Stimulated activated CD4-positive, alpha-beta T cell treated with anti-CD3 and anti-CD28 coated beads, Interleukin-2, amount 100 ng/mL, for 24 hours (primary cell): ENCODE measurements at places on chromosomes 12 and 14.

DNA sequence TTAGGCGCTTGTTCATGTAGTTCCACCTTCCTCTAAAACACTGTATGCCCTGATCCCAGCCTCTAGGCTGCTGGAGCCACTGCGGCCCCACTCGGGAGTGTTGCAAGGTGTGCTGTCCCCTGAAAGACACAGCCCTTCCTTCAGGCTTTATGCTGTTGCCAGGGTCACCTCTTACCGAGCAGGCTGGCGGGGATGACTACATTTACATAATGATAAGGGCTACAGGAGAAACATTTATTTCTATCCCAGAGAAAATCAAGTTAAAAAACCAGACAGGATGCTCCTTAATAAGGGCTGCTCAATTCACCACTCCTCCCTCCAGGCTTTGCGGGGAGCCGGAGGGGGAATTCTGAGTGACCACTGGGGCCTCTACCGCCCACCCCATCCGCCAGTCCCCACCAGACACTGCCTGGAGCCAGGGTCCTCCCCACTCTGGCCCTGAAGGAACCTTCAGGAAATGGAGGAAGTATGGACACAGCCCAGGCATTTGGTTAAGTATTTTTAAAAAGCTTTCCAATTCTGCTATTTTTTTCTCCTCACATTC lies 200.6 kb downstream of the TTC7B start:
- DNase-seq, result no peak

DNA sequence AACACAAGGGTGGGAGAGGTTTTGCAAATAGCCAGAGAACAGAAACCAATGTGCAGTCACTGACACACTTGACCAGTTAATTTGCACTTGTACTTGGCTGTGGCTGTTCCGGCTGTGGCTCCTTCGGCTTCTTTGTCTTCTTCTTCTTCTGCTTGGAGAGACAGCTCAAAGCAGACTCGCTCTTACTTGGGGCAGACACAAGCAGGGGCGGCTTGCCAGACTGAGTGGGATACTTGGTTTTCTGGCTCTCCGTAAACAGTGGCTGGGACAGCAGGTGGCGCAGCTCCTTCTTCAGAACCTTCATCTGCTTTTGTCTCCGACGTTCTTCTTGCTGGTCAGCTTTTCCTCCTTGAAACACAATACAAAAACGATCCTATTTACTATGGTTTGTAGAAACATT lies 25.0 kb downstream of the OTUB2 start:
- DNase-seq, result no peak

DNA sequence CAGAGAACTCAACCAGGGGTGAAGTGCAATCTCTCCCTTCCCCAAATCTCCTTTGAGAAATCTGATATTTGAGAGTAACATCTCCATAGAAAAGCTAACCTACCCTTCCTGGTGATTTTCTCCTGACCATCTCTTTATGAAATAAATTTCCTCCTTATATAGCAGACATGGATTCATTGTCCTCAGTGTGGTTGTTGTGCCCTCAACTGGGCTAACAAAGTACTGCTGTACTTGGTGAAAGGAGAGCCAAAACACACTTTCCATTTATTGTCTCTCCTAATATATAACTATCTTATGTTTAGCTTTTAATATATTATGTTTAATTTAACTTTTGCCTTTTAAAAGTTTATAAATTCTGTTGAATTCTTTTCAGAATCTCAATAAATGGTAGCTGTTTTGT lies 65.1 kb upstream of the SLCO1B1 start:
- DNase-seq, result no peak

- no peak for DNase-seq
Observed at GRCh38 chr12:132373901-132374611, 44.7 kb upstream of the GALNT9 start.

GRCh38 chr12:122934722-122935121 lies 31.5 kb downstream of the ABCB9 start:
- no peak for DNase-seq

DNA sequence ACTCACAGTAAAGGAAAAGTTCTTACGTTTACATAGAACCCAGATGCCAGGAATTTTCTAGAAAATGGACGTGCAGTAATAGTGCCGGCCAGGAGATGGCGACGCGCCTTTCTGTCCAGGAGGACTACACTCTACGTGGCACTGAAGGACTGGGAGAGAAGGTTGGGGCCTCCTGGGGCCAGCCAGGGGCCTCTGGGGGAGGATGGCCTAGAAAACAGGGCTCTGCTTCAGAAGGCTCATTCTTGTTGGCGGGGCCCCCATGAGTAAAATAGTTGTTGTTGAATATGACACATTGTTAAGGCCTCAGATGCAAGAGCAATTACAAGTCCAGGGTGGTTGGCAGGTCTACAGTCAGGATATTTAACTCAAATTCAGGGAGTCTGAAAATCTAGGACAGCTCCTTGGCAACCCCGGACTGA lies 120.1 kb upstream of the MAX start:
- DNase-seq, result peak; percentile 66

DNA sequence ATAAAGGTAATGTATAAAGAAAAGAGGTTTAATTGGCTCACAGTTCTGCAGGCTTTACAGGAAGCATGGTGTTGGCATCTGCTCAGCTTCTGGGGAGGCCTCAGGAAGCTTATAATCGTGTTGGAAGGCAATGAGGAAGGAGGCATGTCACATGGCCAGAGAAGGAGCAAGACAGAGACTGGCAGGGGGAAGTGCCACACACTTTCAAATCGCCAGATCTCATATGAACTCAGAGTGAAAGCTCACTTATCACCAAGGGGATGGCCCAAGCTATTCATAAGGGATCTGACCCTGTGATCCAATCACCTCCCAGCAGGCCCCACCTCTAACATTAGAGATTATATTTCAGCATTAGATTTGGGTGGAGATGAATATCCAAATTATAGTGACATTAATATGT lies 26.3 kb downstream of the LDHB start:
- DNase-seq, result no peak

DNA sequence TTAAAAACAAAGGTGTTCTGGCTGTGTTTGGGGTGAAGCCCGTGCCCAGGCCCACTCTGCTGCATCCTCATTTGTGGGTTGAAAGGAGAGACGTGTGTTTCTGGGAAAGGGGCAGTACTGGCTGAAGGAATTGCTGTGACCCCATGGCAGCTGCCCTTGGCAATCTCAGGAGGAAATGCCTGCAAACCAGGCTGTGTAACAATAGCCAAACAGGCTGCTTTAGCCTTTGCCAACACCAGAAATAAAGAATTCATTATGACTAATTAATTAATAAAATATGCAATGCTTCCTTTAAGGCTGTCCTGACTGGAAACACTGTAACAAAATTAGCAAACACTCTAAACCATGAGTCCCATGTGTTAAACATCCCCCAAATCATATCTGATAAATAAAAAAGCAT lies 53.0 kb upstream of the KRR1 start:
- DNase-seq, result no peak

- DNase-seq, result no peak
Observed at GRCh38 chr14:30108975-30109700, 181.5 kb upstream of the PRKD1 start.

DNA sequence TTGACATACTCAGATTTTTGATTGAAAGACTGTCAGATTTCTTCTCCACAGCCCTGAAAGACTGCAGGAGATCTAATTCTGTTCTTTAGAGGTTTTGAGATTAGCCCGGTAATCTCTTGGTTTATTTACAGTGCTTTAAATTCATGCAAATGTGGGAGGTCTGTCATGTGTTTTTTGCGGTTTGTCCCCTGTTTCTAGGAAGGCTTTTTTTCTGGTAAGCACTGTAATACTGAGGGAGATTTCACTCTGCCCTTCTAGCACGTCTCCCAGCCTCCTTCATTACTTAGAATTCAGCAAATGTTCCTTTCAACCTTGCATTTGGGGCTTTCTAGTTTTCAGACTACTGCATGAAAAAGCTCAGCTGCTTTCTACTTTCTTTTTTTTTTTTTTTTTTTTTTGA lies 31.1 kb downstream of the GPHN start:
- DNase-seq, result no peak

DNA sequence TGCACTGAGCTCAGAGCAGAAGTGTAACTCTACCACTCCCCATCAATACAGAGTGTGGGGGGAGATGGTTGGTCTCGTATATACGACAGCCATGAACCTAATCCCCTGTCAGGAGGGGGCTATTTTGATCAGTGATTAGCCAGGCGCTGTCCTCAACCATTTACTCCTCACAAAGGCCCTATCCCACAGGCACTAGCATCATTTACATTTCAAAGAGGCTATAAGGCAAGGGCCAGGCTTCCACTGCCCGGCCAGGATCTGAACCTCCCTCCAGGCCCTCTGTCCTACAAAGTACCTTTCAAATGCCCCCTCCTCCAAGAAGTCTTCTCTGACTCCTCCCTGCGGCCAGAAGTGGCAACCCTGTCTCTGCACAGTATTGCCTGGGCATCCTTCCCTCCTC lies 74.7 kb downstream of the ITPK1 start:
- DNase-seq, result no peak

DNA sequence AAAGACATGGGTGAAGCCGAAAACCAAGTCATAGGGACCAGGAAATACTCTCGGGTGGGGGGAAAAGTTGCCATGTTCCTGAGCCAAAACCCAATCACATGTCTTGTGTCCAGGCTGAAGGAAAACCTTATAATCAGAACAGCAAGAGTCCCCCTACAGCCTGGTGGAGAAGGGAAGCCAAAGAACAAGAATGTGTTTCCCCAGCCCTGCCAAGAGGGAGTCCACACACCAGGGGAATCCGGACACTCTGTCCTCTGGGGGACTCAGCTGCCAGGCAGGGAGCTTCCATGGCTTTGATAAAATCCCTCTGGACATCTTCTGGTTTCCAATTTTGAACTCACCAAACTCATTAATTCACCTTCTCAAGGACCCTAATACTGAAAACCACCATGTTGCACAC lies 273.0 kb downstream of the FOXN3 start:
- DNase-seq, result no peak

DNA sequence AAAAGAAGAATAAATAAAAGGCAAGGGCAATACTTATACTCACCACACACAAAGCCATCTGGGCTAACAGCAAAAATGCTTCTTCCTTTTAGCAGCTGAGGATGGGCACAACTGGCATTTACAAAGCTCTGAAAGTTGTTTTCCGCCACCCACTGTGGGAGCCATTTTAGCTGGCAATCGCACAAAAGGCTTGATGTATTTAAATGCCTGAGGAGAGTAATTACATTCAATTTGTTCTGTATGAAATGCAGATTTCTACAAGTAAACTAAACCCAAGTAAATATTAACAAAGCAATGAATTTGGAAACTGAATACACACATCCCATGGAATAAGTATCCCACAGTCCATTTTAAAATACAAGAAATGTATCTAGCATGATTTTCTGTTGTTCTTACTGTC lies 37.5 kb downstream of the LRIG3 start:
- no peak for DNase-seq

- no peak for DNase-seq
Observed at GRCh38 chr14:91904483-91904882, 37.1 kb upstream of the TC2N start.

- no peak for DNase-seq
Observed at GRCh38 chr14:68658943-68659931, 133.6 kb downstream of the ZFP36L1 start.

DNA sequence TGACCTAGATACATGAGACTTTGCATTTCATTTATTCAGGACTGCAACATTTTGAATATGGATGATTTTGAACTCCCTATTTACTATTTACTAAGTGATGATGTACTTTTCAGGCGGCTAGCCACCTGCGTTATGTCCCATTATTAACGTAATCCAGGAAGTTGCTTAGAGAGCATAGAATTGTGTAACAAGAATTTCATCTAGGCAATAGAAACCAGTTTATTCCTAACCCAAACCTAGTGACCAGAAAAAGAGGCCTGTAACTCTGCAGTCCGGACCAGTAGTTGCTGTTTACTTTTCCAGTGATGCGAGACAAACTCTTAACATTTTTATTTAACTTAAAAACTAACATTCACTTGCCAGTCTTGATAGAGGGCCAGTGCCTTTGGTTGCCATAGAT lies 12.3 kb downstream of the NUDT4 start:
- no peak for DNase-seq

GRCh38 chr14:22896760-22897159 lies 13.7 kb downstream of the REM2 start:
- no peak for DNase-seq

DNA sequence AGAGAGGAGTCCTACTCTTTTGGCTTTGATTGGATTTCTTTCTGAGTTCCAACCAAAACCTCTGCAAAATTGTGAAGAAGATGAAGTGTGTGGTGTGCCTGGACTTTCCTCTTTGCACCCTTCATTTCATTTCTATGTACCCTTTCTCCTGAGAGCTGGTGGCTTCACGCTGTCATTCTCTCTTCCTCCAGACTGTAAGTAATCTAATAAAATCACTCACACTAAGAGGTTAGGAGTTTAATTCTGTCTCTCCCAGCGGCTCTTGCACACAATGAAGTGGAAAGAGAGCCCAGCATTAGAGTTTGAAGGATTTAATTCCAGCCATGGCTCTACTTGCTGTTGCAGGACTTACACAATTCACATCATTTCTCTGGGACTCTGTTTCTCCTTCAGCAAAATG lies 37.8 kb upstream of the CRADD start:
- no peak for DNase-seq

GRCh38 chr12:83389237-83389996 lies 702.7 kb downstream of the TMTC2 start:
- peak; percentile 2 for DNase-seq

DNA sequence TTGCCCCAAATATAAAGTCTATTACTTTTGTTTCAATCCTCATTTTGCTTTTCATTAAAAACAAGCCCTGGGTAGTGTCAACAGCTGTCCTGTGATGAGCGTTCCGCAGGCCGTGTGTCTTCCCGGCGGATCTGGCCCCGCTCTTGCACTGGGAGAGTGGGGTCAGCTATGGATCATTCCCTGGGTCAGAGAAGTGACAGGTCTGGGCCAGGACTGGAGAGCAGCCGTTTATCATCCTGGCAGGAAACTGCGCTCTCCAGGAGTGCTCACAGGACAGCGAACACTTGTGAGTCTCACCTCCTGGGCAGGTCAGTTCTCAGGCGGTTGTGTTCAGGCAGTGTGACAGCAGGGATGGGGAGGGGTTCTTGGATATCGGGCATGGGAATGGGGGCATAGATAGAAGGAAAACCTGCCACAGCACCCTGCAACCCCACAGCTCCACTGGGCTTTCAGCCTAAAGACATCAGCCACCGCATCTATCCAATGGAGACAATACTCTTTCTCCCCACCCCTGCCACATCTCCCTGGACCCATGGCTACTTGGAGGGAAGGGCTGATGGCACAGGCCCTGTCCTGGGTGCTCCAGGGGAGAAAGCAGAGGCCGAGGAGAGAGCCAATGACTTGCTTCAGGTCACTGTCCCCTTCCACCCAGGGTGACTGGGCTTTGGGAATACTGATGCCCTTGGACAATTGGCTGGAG lies 47.8 kb upstream of the CHGA start:
- DNase-seq, result no peak

- no peak for DNase-seq
Observed at GRCh38 chr12:31584782-31585181, 6.2 kb downstream of the DENND5B start.

GRCh38 chr14:37994846-37995372 lies 212.8 kb upstream of the SSTR1 start:
- DNase-seq, result no peak
